ENCODE measurements at places on chromosomes 1 and 21.

DNA sequence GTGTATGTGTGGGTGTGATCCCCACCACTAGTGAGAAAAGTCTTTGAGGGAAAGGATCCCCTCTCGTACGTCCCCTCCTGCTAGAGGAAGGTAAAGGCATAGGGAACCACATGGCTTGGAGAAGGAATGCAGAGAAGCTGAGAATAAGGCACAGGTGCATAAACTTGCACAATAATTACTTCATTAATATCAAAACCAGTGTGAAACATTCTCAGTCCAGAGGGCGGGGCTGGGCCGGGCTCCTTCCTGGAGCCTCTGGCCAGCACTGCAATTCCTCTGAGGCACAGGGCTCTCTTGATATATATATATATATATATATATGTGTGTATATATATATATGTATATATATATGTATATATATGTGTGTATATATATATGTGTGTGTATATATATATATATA lies 162.6 kb downstream of the TSEN15 start:
- no peak for DNase-seq

GRCh38 chr1:198677027-198677426 lies 38.2 kb downstream of the PTPRC start:
- no peak for DNase-seq

GRCh38 chr21:33418691-33419090 lies 15.5 kb downstream of the IFNGR2 start:
- DNase-seq = no peak

DNA sequence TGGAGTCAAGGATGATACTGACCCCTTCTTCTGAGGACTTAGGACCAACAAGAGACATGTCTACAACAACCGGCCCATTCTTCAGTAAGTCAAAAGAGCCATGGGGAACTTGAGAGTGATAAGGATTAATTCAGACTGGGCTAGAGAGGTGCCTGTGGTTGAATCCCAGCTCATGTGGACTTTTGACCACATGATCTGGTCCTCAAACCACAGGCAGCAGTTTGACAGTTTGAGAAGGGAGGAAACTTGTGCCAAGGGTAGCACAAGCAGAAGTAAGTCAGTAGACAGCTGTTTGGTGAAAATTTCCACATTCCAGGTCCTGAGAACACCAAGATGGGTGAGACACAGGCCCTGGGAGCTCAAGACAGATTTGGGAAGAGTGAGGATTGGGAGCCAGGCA lies 19.8 kb downstream of the SH3BP5L start:
- no peak for DNase-seq

- DNase-seq = no peak
Measured at GRCh38 chr1:2858676-2859075, 57.2 kb upstream of the TTC34 start.

DNA sequence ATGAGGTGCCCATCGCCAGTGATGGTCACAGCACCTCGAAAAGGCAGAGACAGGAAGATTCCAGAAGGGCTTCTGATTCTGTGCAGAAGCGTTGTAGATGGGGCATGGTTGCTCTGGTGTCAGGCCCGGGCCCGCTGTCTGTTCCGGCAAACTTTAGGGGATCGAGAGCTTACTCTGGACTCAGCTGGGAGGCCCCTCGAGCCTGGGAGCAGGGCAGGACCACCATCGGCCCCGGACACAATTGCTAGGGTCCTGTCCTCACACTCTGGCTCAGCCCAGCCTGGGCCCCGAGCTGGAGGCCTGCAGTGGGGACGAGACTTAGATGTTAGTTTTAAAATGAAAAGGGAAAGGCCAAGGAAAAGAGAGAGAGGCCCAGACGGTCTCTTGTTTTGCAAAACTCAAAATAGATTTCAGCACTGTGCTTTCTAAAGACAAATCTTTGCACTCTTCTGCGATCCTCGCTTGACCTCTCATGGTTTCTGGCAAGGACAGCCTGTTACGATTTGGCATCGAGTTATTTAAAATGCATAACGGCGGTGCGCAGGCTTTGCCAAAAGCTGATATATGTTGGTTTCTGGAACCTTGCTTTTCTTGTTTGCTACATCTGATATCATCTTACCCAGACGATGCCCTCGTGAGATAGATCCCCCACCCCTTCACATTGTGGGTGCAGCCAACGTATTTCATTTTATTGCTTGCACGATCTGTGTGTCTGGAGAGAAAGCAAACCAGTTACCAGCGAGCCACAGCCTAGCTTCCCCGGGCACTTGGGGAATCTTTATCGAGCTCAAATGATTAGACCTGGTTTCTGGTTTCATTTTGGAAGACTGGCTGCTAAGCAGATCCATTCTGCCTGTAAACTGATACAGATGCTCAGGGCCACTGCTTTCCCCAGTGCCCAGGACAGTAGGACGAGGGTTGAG lies 58.0 kb downstream of the PRDM16 start:
- no peak for DNase-seq

DNA sequence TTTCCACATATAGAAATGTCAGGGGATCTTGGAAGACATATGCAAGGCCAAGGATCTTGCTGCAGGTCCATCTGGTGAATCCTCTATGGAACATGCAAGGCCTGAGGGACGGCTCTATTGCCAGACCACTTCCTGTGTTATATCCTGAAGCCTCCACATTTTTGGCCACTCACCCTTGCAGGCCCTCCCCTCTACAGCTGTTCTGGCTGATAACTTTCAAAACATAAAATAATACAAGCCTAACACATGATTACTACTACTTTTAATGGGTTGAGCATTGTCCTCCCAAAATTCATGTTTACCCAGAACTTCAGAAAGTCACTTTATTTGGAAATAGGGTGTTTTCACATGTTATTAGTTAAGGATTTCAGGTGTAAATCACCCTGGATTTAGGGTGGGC lies 18.5 kb upstream of the LYPLAL1 start:
- no peak for DNase-seq

DNA sequence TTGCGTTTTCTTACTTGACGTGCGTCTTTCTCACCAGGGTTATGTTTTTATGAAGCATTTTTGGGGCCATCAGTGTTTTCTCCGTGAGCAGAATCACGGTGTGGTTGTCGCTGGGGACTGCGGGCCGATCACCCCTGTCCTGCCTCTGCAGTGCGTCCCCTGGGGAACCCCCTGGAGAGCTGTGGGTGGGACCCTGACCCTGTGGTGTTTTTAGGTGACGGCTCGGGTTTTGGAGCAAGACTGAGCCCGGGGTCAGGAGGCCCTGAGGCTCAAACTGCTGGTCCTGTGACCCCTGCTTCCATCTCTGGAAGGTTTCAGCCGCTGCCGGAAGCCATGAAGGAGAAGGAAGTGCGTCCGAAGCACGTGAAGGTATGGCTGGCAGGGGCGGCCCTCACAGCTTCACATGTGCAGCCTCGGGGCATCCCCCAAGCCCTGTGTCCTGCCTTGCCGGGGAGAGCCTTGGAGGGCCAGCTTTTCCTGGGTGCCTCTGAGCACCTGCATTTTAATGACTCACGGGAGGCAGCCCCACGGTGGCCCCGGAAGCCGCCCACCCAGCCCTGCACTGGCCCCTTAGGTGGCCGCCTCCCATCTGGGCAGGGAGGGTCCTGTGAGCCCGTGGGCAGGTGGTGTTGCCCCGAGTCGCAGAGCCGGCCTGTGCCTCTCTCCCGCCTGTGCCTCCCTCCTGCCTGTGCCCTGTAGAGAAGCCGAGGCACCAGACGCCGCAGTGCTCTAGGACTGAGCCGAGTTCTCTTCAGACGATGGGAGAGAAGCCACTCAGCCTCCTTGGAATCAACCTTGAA lies 36.7 kb upstream of the DIP2A start:
- DNase-seq = no peak

- DNase-seq = peak; percentile 21
Measured at GRCh38 chr1:235313931-235314678, 13.9 kb downstream of the ARID4B start.

DNA sequence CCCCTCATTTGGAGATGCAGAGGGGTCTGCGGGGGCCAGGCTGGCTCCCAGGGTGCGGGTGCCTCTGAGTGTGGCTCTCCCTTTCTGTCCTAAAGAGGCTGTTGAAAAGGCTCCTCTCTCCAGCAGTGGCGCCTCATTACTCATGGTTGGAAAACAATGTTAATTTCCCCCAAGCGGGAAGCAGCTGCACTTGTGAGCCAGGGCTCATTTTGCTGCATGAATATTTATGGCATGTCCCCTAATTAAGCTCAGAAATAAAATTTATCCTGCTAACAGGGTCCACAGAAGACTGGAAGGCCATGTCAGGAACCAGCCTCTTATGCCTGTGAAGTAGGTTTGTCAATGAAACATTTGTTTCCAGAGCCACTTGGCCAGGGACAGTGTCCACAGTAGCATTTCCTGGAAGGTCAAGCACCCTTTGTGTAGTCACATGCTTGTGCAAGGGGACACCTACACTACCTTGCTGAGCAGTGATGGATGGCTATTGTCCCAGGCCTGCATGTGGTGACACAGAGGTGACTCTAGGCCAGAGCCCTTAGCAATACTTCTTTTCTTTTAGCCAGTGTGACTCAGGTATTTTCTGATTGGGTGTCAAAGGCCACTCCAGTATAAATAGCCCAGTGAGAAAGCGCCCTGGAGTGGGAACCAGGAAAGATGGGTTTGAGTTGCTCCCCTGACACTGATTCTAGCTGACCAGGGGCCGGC lies 259.0 kb downstream of the FOXD2 start:
- no peak for DNase-seq

DNA sequence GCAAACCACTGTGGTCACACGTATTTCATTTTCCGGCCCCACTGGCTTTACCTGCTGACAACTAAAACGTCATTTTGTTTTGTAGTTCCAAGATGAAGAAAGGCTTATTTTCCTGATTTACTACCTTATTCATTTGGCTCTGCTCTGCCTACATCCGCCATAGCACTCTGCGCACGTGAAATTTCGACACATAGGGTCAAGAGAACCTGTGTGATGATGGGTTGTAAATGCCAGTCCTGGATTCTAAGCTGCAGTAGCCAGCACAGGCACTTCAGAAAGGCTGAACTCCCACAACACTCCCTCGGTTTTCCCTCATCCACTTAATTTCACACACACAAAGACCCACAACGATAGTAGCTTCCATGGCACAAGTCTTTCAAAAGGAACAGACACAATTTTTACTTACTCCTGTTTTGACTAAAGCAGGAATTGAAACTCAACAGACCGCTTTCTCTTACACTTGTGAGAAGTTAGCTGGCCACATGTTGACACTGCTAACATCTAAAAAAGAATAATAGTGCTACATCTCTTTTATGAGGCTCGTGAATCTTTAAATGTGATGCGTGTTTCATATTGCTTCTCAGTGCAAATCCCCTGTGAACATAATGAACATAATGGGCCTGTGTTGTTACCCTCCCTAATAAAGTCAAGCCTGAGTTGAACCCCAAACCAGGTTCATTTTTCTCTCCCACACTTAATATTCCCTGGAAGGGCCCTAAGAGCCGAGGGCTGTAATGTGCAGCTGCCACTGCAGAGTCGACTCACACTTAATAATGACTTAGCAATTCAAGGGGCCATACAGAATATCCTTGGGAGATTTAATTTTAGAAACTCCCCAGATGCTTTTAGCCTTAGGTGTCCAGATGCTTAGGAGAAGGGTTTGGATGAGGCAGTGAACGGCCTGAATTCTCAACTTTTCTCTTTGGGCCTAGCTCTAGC lies 1.5 kb upstream of the RUNX1 start:
- no peak for DNase-seq

DNA sequence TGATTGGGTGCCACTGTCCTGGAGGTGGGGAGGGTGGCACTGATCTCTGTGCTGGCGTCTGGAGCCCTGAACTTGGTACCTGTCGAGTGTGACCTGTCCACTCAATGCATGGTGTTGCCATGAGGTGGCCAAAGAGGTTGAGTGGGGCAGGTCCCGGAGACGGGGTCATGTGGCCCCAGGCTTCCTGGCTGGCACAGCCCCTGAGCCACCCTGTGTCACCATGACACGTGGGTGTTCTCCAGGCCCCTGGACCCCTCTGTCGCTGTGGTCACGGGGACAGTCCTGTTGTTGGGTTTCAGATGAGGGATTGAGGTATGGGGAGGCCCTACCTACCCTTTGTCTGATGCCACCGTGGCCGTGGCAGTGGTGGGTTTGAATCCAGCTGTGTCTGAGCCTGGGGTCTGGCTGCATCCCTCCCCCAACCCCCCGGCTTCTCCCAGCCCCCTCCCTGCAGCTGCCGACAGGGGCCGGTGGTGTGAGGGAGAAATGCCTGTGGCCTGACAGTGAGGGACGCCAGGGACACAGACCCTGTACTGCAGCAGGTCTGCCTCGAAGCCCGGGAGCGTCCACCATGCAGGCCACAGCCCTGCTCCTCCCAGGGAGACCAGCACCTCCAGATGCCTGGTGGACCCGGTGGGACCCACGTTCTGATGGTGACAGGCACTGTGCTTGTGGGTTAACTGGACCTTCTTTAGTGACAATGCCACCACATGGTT lies 12.0 kb downstream of the TRPM2 start:
- DNase-seq = no peak

- no peak for DNase-seq
Measured at GRCh38 chr1:222224636-222225315, 323.1 kb downstream of the HHIPL2 start.

DNA sequence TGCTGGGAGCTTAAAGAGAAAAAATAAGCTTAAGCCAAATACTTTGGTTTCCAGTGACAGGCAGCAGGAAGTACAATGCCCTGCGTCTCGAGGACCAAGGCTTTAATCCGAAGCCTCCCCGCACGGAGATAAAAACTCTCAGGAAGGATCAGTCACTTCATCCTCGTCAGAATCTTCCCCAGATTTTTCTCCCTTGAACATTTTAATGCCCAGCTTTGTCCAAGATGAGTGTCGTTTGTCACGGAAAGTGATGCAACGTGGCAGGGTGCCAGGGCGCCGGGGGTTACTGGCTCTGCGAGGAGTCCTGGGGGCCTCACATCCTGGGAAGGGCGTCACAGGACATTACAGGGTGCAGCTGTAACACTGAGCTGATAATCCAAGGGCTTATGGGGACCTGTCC lies 25.2 kb upstream of the PCBP3 start:
- DNase-seq = no peak

DNA sequence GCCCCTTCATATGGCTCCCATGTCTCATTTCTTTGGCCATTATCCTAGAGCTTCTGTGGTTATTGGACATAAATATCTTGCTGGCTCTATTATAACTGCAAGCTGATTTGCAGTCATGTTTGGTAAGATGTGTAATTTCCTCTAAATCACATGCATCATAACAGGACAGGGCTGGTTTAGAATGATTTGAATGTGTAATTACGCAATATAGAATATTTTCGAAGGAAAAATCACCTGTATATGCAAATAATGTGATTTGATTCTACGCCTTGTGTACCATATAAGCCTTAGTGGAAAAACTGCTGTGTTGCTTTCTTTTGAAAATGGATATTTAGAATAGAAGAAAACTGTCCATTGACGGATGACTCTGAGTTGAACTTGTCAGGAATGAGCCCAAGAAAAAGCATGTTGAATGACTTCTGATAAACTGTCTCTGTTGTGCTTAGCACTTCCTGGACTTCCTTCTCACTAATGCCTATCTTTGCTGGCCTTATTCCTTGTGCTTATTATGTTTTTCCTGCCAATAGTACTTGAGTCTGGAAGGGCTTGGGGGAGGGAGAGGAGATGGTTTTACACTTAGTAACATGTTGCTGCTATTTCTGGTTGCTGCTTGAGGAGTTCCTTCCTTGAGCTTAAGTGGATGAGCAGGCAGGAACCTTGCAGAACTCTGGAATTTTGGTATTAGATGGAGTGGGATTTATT lies 6.5 kb downstream of the CACHD1 start:
- no peak for DNase-seq

GRCh38 chr1:208841436-208841835 lies 597.3 kb upstream of the PLXNA2 start:
- no peak for DNase-seq

- no peak for DNase-seq
Measured at GRCh38 chr1:204896023-204896422, 25.4 kb downstream of the NFASC start.
